ENCODE measurements at places on chromosomes 16 and 17.
A peak's percentile ranks its signal among the peaks of the same experiment; 100 is the strongest.

DNA sequence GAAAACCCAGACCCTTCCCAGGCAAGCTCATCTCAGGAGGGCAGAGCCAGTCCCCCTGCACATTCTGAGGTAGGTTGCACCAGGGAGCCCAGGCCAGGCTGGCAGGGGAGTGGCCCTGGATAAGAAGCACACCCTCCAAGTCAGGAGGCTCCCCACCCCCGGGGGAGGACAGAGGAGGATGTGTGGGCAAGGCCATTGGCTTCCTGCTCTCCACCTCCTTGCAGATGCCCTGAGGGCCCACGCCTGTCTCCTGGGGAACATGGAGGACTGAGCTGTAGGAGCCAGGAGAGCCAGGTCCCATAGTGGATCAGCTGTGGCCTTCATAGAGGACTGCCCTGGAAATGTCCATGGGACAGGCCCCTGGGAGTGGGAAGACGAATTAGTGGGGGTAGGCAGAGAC, 126.7 kb downstream of the IRF8 start:
- DNase-seq = no peak

DNA sequence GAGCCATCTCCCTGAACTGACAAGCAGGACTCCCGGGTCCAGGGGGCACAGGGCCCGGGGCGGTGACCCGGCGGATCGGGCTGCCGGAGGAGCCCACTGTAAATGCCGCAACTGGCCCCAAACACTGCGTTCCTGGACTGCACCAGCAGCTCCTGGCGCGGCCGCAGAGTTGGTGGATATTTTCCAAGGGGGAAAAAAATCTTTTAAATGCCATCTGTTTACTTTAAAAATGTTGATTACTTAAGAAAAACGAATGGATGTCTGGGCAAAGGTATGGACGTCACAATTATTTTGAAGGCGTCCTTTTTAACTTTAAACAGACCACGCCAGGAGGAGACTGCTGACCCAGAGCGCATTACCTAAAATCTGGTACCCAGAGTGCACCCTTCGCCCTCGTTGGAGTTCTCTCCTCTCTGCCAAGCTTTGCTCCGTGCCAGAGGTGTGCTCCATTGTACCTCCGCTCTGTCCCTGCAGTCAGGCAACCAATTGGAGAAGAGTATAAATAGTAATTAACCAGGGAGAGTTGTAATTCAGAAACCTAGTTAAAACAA, 3.4 kb downstream of the HS3ST3B1 start:
- no peak for DNase-seq

GRCh38 chr17:45847101-45847500, 2.4 kb downstream of the SPPL2C start:
- DNase-seq = no peak

- DNase-seq = no peak
These were observed 282.3 kb upstream of the TNRC6C start for GRCh38 chr17:77676237-77676661.

DNA sequence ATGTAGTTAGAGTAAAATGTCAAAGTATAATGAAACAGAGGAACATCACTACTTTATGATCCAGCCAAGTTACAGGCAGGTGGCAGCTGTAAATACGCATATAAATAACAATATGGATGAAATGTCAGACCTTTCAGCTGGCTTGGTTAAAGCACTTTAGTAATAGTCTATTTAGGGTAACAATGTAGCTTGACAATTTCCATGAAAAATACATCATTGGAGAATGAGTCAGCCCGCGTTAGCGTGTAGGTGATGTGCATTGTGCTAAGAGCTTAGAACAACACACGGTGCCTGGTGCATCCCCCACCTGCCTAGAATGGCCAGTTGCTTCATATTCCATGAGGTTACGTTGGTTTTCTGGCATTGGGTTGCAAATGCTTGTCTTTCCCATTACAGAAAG, 119.4 kb downstream of the RBFOX1 start:
- no peak for DNase-seq

DNA sequence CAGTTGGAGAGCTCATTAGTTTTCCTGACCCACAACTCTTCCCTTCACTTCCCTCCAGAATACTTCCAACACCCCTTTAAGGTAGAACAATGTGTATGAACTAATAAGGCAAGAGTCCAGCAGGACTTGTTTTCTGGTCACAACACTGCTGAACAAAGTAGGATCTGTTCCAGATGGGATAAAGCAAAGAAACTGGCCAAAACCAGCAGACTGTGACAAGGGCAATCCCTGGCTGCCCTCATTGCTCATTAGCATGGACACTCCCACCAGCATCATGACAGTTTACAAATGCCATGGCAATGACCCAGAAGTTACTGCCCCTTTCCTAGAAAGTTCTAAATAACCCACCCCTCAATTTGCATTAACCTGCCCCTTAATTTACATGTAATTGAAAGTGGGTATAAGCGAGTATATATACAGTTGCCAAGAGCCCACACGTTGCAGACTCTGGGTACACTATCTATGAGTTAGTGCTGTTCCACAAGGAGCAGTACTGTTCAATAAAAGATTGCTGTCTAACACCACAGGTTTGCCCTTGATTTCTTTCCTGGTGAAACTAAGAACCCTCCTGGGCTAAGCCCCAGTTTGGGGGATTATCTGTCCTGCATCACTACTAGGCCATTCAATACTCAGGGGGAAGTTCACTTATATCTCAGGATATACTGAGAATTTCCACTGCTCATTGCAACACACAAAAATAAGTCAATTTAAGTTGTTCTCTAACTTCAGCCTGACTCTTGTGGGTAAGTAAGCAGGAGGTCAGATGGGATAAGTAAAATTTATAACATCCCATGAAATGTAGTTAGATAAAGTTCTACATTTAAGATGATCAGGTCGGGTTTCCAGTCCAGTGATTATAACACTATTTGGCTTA, 82.3 kb downstream of the SSH2 start:
- DNase-seq = no peak

DNA sequence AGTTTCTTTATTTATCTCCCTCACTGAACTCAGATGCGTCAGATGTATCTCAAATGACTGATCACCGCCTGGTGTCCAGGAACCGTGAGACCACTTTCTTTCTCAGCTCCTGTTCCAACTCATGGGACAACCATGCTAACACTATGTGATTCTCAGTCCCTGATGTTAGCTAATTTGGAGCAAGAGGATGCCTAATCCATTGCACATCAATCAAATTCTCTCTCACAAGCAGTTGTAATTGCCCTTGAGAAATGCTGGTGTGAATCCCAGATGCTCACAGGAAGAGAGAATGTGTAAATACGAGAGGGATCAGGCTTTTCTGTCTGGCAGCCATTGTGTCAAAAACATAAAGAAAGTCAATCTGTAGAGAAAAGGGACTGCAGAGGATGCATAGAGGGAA, 134.9 kb downstream of the WSCD1 start:
- no peak for DNase-seq

DNA sequence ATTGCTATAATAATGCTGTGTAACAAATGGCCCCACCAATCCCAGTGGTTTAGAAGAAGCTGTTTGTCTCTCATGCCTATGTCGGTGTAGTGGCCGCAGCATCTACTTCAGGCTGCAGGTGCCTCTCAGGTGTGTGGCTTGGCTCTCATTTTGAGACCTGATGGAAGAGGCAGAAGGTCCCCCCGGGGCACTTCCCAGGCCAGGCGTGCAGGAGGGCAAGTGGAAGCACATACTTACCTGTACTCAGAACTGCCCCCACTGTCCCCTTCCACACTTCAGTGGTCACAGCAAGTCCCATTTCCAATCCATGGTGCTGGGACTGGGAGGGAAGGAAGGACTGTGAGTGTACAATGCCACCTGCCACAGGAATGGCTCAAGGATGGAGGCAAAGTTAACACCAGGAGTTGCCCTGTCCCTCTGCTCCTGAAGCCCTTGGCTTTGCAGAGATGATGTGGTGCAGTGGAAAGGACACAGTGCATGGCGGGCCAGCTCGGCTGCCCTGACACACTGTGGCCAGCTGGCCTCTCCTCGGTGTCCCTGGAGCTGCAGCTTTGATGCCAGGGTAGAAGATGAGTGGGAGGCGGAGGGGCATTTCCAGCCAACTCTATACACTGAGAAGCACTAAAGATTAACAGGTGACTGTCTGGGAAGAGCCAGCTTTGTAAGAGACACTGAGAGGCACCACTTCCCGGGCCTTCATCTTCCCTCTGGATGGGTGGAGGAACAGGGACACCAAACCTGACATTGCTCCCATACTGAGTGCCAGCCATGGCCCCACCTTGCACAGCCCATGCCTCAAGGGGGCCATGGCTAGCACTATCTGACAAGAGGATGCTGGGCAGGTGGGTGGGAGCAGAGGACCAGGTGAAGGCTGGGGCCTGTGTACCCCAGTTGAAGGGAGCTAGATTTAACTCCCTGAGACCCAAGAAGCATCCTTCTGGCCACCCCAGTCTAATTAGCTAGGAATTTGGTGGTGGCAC, 105.9 kb downstream of the METRNL start:
- DNase-seq = no peak

- no peak for DNase-seq
These were observed 44.0 kb downstream of the SREBF1 start for GRCh38 chr17:17792551-17793377.

DNA sequence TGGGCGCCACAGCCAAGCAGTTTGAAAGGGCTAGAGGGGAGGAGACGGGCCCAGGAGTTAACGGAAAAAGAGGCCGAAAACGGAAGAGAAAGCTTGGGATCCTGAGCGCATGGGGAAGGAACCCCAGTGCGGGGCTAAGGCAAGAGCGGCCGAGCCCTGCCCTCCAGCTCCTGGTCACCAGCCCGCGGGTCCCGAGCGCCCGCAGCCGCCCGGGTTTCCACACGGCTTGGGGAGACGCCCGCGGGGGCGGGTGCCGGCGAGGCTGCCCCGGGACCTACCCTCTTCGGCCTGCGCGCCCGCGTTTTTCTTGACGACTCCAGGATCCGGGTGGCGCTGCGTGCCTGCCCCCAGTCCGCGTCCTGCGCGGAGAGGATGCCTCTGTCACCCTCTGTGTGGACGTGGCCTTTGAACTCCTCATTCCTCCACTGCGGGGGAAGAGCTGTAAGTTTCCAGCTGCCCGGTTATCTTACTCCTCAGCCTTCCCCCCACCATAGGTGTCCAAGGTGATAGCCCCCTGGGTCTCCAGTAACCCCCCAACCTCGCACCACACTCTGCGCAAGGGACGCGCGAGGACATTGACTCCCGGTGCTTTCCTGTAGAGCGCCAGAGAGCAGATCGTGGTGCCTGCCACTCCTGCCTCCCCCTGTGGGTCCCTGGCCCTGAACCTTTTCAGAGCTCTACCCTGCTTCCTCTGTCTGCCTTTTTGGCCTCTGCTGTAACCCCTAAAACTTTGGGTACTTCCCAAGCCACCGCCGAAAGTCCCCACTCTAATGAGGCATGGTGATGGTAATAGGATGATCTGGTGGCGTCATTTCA, 1.7 kb upstream of the CDH11 start:
- DNase-seq = no peak

DNA sequence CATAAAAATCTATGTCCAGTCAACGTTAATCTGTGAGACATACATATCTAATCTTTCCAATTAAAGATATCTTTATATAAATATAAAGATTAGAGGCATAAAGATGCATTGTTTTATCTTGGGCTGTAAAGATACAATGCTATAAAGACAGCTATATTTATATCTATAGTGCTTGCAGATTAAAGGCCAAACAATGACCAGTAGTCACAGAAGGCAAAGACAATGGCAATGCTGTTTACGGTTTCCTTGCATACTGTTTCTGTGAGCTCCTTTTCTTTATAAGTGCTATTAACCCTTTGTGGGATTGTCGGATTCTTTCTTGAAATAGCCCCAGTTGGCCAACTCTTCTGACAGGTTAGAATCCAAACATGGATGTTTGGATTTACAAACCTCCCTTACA, 85.5 kb upstream of the SALL1 start:
- no peak for DNase-seq

- no peak for DNase-seq
These were observed 27.9 kb downstream of the MBTPS1 start for GRCh38 chr16:84088695-84089395.

- DNase-seq = peak; percentile 73
These were observed 27.1 kb upstream of the IL21R start for GRCh38 chr16:27374804-27375425.

DNA sequence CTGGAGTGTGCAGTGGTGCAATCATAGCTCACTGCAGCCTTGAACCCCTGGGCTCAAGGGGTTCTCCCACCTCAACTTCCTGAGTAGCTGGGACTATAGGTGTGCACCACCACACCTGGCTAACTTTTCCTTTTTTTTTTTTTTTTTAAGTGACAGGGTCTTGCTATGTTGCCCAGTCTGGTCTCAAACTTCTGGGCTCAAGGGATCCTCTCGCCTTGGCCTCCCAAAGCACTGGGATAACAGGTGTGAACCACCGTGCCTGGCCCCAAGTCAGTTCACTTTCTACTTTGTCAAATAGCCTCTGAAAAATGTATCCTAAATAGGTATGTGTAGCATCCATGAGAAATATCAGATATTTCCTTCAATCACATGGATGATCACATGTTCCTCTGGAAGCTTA, 9.9 kb upstream of the NFAT5 start:
- no peak for DNase-seq

GRCh38 chr16:85675251-85675874, 13.4 kb downstream of the GINS2 start:
- no peak for DNase-seq

DNA sequence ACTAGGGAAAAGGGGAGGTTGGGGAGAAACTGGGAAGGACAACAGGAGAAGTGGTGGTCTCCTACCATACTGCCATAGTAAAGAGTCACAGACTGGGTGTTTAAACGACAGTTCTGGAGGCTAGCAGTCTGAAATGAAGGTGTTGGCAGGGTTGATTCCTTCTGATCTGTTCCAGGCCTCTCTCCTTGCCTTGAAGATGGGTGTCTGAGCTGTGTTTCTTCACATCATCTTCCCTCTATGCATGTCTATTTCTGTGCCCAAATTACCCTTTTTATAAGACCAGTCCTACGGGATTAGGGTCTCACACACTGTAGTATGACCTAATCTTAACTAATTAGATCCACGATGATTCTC, 79.8 kb upstream of the TMEM97 start:
- DNase-seq = no peak

GRCh38 chr17:74063439-74063838, 140.0 kb upstream of the RPL38 start:
- no peak for DNase-seq

DNA sequence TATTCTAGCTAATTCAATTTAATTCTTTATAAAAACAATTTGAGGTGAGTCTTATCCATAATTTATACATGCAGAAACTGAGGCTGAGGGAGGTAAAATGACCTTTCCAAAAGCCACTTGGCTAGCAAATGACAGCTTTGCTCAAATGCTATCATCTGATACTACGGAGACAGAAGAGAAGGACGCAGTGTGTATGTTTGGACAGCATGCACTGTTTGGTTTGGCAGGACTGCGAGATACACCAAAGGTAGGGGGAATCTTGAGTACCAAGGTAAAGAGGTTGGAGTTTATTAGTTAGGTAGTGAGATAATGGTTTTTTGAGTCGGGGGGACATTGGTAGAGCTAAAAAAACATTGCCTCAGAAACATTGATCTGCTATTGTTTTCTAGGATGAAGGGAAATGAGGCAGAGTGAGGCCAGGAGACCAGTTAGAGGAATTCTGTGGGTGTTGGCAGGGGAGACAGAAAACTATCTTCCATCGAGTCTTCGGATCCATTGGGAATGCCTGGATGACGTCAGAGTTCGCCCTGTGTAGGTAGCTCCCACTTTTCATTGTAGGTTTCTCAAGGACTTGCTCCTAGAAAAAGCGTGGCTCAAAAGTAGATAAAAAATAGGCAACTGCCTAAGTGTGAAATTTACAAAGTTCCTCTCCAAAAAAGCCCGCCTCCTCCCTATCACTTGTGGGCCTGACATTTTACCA, 2.5 kb upstream of the HS3ST4 start:
- no peak for DNase-seq
